ENCODE measurements at places on chromosomes 6 and 20.

- DNase-seq = no peak
Measured at GRCh38 chr6:56868687-56869086, 86.2 kb upstream of the BEND6 start.

- no peak for DNase-seq
Measured at GRCh38 chr6:137496368-137496767, 2.2 kb upstream of the OLIG3 start.

GRCh38 chr6:150600301-150601017 lies 774 bp downstream of the PLEKHG1 start:
- DNase-seq = peak; percentile 75

DNA sequence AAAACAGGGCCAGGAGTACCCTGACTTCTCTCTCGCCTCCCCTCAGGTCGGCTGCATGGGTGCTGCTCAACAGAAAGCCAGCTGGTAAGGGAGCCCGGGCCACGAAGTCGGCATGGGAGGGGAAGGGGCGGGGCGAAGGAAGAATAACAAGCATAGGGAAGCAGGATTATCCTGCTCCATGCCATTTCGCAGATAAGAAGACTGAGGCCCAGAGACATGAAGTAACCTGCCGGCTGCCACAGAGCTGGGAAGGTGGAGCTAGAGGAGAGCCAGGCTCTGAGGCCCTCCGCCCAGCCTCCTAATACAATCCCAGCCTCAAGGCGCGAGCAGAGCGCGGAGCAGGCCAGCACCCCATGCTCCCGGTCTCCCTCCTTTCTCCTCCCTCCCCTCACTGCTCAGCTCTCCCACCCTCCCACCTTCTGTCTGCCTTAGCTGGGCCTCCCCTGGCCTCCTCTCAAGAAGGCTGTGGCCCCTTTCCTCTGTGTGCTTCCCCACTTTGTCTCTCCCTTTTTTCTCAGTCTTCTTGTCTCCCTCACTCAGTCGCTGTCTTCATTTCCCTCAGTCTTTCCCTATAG lies 13.2 kb upstream of the HMGA1 start:
- no peak for DNase-seq

- DNase-seq = no peak
Measured at GRCh38 chr6:44356487-44356886, 14.0 kb downstream of the SPATS1 start.

- no peak for DNase-seq
Measured at GRCh38 chr6:33745548-33745947, 1.2 kb downstream of the IP6K3 start.

GRCh38 chr6:125316621-125317020 lies 14.9 kb upstream of the HDDC2 start:
- DNase-seq = no peak

DNA sequence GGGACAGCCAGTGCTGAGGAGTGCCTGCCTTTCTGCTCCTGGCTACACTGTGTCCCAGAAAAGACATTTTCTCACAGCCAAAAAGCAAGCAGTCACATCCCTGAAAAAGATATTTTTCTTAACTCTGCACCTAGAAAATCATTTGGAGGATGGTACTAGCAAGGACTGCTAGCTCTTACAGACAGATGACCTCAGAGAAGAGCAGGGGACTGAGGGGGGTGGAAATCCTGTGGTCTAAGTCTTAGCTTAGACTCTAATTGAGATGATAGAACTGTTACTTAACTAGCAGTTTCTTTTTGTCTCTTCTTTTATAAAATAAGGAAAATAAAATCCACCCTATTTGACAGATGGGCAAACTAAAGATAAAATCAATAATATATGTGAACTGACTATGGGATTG lies 152.8 kb downstream of the TMEM200A start:
- no peak for DNase-seq

DNA sequence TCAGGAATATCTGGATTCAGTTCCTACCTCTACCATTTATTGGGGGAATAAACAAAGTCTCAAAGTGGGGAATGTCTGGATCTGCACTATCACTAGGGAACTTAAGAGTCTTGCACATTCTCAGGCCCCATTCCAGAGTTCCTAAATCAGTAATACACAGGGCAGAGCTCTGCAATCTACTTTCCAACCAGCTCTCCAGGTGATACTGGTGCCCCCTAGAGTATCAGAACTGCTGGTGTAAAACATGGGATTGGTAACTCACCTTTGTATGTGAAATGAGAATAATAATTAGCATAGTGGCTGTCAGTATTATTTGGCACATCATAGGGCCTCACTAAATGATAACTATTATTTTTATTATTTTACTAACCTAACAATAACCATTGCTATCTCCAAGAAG lies 278.8 kb upstream of the IMPG1 start:
- DNase-seq = peak; percentile 15

DNA sequence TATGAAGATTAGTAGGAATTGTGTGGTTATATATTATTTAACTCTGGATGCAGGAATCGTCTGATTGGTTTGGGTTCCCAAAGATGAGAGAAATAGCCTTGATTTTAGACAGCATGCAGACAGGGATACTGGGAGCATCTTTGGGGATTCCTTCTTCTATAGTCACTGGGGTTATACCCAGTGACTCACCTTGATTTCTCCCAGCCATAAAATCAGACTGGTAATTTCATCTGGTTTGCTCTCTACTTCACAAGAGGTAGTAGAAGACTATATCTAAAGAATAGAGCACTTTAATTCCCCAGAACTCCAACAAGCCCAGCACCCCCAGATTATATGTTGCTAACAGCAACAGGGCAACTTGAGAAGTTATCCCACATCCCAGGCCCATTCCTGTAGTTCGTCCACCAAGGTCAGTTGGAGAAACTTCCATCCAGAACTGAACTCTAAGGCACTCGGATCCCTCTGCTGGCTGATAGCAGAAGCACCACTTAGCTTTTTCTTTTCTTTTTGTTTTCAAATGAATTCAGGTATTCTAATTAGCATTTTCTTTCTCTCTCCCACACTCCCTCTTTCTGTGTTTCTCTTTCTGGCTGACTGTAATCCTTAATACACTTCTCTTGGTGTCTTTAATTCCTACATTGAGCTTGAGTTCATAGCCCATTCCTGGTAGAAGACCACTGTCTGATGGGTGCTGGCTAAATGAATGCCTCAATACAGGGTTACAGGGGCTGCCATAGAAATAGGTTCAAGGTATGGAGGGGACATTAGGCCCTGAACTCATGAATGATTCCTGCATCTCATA lies 20.4 kb upstream of the EFHC1 start:
- DNase-seq = peak; percentile 47

DNA sequence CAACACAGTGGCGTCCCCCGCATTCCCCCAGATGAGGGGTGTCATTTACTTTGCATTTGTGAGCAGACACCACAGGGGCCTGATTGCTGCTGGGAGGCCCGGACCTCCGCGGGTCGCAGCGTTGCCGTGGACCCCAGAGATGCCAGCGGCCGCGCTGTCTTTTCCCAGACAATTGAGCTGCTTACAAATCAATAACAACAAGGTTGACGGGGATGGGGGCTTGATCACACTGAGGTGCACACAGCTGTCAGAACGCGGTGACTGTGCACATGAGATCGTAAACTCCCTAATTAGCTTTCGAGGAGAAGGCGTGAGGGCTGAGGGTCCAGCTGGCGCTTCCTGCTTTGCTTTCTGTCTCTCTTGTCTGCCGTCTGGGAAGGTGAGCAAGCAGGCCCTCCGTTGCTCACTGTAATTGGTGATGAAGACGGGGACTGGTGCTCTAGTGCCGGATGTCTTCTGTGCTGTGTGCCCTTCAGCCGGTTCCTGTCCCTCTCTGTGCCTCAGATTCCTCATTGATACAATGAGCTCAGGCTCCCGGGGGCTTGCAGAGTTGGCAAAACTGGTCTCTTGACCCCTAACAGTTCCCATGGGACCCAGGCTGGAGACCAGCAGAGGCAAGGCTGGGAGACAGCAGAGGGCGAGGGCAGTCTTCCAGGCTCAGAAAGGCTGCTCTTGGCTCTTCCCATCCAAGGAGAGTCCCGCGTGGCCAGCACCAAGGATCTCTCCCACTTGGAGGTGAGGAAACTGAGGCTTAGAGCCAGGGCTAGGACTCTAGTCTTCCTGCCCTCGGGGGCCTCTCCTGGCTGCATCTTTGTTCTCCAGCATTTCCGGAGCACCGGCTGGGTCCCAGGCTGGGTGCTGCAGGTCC lies 126.0 kb upstream of the PMEPA1 start:
- no peak for DNase-seq

DNA sequence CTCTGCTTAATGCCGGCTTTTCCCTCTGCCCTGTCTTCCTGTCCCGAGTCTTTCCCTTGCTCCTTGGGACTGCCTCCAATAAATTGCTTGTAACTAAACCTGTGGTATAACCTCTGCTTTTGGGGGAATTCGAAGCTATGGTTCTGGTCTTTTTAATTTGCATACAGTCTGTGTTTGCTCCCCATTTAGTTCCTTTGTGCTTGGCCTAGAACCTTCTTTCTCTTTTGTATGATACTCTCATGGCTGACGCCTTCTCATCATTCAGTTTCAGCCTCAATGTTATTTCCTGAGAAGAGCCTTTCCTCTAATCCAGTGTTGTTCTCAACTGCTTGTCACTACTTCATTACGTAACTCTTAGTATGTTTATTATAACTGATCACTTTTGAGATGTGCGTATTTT lies 248.0 kb downstream of the PHF3 start:
- no peak for DNase-seq

Data from RPMI8226 (cell line).